Activated T-cell treated with anti-CD3 and anti-CD28 coated beads, Interleukin-2, amount 50 U/mL, for 24 hours (primary cell): ENCODE measurements at places on chromosomes 11 and 22.
A peak's percentile ranks its signal among the peaks of the same experiment; 100 is the strongest.

- DNase-seq, result peak; percentile 39
Measured at GRCh38 chr11:26276798-26277424, 55.0 kb upstream of the ANO3 start.

GRCh38 chr11:66268952-66269905 is 790 bp downstream of the RAB1B start:
- no peak for DNase-seq

DNA sequence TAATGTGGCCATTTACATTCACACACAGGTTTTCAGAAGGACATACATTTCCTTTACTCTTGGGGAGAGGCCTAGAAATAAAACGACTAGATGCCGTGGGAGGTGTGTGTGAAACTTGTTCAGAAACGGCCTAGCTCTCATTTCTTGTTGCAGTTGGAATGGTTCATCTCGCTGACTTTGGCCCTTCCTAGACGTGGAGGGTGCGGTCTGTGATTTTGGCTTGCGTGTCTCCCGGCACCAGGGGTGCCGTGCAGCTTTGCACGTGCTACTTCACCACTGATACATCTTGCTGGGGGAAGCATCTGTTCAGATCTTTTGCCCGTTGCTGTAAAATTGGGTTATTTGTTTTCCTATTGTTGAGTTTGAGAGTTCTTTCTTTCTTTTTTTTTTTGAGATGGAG is 3.1 kb upstream of the PRR33 start:
- DNase-seq, result no peak

DNA sequence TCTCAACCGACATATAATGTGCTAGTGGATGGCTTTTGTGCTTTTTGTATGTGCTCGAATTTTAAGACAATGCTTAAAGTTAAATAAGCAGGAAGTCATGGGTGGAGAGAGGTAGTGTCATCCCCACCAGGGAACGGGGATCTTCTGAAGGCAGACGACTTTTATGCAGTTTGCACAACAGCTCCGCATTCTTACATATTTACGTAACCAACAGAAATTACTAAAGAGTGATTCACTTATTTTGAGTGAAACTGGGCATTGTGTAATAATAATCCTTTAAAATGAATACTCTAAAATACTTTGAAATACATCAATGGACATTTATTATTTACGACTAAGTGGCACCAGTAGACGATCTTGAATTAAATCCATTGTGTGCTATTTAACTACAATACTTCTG is 305.1 kb downstream of the CNTN5 start:
- DNase-seq, result no peak

DNA sequence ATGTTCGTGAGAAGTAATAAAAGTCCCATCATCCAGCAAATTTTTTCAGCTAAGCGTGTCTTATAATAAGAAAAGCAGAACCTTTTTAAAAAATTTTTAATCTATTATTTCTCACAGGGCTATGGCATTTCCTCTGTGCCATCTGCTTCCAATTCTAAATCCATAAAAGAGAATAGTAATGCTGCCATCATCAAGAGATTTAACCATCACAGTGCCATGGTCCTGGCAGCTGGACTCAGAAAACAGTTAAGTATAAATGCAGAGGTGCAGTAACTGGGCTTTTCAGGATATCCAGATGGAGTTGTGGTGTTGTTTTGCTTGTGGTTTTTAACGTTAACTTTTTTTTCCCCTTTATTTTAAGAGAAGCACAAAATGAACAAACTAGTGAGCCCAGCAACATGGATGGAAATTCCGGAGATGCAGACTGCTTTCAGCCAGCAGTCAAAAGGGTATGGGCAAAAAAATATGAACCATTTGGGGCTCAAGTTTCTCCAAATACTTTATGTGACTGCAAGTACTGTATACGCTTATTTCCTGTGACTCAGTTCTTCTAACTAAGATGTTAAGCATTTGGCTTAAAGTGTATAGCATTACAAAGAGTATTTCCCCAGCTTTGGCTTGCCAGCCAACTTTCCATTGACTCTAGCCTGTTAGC is 25.2 kb downstream of the GTF2H1 start:
- DNase-seq, result no peak

DNA sequence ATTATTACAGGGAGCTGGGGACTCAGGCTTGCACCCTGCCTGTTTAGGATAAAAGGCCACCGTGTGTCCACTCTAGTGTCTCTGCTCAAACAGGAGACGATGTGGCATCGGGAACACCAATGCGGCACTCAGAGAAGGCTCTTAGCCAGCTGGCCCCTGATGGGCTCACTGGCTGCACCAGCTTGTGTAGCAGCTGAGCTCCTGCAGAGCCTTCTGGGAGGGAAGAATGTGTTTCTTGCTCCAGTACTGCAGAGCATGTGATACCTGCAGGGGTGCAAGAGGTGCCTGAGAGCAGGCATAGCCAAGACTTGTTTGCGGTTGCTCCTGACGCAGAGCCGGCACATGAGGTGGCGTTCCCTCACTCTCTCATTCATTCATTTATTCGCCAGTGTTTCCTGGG is 44.4 kb upstream of the KCNQ1OT1 start:
- DNase-seq, result no peak

DNA sequence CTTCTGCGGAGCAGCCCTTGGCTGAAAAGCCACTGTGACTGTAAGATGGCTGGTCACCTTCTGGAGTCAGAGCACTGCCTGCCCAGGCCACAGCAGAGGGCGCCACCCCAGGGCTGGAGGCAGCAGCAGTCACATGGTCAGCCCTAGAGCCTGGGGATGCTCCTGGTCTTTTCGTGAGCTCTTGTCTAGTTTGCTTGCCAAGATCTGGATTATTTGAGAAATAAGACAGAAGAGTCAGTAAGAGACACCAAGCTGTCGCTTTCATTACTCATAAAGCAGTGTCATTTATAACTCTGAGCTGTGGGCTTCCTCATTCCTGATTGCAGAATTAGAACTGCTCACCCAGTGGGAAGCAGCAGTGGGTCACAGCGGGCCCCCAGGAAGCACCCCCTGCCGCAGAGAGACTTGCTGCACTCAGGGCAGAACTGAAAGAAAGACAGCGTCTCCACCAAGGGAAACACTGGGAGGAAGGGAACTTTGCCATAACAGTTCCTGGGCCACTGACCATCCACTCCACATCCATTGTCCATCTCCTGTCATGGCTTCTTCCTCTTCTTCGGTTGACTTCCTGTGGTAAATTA is 56.7 kb downstream of the PPP6R2 start:
- DNase-seq, result no peak

DNA sequence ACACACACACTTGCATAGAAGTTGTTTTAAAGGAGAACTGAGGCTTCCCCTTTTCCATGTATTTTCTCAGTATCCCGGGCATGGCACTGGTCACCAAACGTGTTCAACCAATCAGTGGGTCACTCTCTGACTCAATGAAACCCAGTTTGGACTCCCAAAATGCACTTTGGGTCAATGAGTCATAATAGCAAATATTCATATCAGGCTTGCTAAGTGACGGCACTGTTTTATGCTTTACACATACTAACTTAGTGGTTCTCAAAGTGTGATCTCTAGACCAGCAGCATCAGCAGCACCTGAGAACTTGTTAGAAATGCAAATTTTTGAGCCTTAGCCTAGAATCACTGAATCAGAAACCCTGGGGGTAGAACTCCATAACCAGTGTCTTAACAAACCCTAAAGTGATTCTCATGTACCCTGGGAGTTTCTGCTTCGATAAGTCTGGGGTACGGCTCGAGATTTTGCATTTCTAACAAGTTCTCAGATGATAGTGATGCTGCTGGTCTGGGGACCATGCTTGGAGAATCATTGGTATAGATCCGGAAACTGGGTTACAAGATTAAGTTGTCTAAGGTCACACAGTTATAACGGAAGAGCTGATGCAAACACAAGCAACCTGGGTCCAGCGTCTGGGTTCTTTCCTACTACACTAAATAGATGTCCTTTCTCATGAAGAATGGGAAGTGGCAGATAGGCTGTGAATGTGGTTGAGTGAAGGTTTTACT is 35.6 kb downstream of the ETS1 start:
- DNase-seq, result peak; percentile 60

DNA sequence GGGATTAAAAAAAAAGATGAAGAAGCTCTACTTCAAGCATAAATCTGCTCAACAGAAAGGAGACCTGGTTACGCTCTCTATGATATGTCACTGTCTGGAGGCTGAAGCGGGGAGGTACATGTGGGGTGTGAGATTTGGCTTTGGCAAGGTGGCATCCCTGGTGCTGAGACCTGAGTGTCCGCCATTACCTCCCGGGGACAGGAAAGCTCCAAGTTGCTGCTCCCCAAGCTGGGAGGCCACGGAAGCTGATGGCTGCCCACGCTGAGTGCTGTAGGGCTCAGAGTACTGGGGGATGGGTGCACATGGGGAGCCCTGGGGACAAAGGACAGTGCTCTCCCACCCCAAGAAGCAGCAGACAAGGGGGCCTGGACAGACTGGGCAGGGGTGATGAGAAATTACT is 167.9 kb downstream of the DSCAML1 start:
- DNase-seq, result no peak

DNA sequence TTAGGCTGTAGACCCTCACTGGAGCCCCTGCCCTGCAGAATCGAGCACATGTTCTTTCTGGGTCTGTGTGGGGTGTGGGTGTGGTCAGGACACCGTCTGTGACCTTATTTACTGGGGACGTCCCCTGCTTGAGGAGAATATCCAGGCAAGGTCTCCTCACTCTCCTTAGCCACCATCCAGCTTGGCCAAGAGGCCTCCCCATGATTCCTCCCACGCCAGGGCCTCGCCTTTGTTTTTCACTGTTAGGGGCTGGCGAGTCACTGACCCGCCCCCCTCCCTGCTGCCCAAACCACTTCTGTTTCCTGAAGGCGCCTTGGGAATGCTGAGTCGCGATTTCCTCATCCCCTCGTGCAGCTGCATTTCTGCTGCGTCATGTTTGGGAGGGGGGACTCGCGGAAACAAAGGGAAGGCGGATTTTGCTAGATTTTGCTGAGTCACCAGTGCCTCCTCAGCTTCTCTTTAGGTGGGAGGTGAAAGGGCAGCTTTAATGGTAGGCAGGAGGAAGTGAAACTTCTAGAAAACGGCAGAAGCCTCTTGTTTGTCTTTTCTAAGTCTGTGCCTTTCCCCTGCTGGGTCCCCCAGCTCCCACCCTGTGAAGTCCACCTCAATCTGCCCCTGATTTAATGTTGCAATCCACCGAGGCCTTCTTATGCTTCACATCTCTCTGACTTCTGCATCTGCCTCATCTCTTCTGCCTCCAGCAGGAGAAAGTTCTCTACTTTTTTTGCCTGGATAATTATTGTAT is 4.0 kb upstream of the HMOX1 start:
- DNase-seq, result peak; percentile 57

GRCh38 chr11:113774174-113774503 is 647 bp upstream of the ZW10 start:
- DNase-seq, result no peak

DNA sequence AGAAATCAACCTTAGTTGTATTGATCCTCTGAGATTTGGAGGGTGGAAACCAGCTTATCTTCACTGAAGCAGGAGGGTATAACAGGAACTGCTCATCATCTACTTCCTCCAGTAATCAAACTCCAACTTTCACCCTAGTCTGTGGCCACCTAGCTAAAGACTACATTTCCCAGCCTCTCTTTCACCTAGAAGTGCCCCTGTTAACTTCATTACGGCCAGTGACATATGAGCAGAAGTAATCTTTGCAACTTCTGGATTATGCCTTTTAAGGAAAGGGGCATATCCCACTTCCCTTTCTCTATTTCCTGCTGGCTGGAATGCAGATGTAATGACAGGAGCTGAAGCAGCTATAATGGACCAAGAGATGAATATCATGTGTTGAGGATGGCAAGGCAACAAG is 7.6 kb upstream of the VPS37C start:
- DNase-seq, result no peak

GRCh38 chr11:103877221-103877620 is 159.2 kb upstream of the DDI1 start:
- DNase-seq, result no peak

GRCh38 chr11:17719028-17719937 is at the start of gene MYOD1:
Gene MYOD1, plus strand, starts transcription at chr11:17719571. Its CDS starts 212 bp downstream, at chr11:17719783.
- peak; percentile 29 for DNase-seq

- no peak for DNase-seq
Measured at GRCh38 chr11:69852056-69852455, 32.8 kb upstream of the FGF3 start.

DNA sequence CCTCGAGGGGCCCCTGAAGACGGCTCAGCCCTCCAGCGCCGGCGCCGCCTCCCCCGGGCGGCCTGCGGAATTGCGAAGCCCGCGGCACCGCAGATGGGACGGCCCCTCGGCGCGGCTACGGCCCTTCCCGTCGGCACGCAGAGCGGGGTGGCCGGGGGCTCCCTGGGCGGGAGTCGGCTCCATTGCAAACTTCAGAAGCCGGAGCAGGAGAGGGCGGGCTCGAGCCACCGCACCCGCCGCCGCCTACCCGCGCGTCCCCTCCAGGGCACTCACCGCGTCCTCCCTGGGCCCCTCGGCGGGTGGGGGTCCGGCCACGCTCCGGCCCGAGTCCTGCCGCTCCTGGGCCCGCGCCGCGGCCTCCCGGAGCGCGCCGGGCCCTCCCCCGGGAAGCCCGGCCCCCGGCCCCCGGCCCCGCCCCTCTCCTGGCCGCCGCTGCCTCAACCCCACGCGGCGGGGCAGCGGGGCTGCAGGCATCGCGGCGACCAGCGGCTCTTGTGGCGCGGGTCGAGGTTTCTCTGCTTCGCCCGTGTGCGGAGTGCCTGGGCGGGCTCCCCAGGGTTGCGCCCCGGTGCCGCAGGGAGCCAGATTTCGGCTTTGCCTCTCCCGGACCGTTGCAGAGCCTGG is at the start of gene PACSIN3:
Gene PACSIN3 (minus strand): TSS at position 359 of the 624 bp plus-strand sequence. CDS start 3,707 bp downstream, outside the sequence.
- DNase-seq, result peak; percentile 76

DNA sequence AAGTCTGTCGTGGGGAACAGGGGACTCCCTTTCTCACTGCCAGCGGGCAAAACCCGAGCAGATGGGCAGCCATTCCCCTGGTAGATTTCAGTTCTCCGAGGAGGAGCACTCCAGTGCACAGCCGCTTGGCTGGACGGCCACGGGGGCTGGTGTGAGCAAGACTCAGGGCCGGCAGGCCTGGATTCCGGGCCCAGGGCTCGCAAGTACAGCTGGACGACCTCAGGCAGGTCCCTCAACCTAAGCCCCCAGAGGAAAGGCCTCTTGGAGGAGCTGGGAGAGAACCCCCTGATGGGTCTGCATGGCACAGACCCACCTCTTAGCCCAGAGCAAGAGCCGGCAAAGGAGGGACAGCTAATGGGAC is 31.3 kb upstream of the TCF20 start:
- no peak for DNase-seq

DNA sequence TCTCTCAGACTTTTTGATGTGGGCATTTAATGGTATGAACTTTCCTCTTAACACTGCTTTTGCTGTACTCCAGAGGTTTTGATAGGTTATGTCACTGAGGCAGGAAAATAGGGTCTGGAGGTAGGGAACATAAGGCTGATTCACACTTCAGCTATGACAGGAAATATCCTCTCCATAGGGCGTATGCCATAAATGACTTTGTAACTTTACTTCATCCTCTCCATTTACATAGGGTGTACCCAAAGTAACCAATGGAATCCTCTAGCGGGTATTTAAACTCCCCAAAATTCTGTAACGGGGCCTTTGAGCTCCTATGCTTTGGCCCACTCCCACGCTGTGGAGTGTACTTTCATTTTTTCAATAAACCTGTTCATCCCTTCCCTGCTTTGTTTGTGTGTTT is 49.5 kb downstream of the OR2AT4 start:
- DNase-seq, result no peak

- no peak for DNase-seq
Measured at GRCh38 chr11:18939314-18939713, at the start of gene MRGPRX1. Gene MRGPRX1, minus strand, starts transcription at chr11:18939414. Its CDS starts 4,630 bp downstream, at chr11:18934784.
